ENCODE measurements at places on chromosomes 11 and 22.
A peak's percentile ranks its signal among the peaks of the same experiment; 100 is the strongest.

DNA sequence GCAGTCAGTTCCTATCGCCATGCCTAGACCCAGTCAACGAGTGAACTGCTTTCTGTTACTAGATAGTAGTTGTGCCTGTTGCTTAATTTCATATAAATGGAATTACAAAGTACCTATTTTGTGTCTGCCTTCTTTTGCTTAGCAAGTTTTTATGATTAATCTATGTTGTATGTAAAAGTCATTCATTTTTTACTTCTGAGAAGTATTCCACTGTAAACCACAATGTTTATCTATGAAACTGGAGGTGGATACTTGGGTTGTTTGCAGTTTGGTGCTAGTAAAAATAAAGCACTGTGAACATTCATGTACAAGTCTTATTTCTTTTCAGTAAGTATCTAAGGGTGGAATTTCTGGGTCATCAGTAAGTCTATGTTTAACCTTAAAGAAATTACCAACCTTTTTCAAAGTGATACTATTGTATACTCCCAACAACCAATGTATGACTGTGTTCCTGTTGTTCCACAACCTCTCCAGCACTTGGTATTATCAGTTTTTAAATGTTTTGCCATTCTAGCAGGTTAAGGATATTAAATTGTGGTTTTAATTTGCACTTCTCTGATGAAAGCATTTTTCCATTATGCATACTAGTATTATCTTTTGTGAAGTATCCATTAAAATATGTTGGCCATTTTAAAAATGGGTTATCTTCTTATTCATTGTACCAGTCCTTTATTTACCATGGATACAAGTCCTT lies 68.2 kb downstream of the DNAJC24 start:
- ATAC-seq, result no peak

- ATAC-seq, result peak; percentile 89
Measured at GRCh38 chr11:83773950-83774880, 488.0 kb upstream of the CCDC90B start.

- peak; percentile 44 for ATAC-seq
Measured at GRCh38 chr22:37741312-37741795, 44.5 kb downstream of the TRIOBP start.

DNA sequence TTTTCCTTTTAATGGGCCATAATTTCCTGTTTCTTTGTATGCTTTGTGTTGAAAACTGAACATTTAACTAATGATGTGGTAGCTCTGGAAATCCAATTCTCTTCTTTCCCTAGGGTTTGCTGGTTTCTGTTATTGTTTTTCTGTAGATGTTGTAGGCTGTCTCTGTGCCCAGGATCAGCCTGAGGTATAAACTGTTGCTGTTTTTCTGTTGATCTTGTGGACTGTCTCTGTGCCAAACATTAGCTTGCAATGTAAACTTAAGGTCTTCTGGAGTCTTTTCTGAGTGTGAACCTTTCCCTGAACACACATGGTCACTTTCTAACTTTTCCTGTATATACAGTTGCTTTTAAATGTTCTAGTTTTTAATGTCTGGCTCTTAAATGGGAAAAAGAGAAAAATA lies 5.9 kb upstream of the TSKU start:
- ATAC-seq, result no peak

- ATAC-seq, result no peak
Measured at GRCh38 chr11:27972522-27973170, 135.3 kb downstream of the KIF18A start.

DNA sequence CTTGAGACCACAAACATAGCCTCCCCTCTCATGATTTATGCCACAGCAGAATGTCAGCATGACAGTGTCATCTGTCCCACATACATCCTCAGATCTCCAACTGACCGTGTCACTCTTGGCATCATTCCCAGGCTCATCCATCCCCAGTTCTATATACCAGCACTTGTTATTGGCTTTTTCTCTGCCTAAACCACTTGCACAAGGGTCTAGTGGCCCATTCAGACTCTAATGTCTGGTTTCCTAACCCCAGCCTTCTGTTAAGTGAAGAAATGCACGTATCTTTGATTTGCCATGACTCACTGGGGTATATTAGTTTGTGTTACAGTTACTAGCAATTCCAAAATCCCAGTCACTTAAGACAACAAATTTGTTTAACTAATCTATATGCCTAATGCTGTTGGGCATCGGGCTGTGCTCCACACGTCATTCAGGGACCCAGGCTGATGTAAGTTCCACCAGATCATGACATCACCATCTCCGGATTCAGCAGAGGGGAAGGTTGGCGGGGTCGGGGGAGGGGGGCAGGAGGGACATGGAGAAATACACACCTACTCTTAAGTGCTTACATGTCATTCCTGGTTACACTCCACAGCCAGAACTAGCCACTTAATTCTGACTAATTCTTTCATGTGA lies 517.4 kb downstream of the BUD13 start:
- no peak for ATAC-seq

GRCh38 chr11:15765530-15765929 lies 590.8 kb downstream of the SOX6 start:
- no peak for ATAC-seq

DNA sequence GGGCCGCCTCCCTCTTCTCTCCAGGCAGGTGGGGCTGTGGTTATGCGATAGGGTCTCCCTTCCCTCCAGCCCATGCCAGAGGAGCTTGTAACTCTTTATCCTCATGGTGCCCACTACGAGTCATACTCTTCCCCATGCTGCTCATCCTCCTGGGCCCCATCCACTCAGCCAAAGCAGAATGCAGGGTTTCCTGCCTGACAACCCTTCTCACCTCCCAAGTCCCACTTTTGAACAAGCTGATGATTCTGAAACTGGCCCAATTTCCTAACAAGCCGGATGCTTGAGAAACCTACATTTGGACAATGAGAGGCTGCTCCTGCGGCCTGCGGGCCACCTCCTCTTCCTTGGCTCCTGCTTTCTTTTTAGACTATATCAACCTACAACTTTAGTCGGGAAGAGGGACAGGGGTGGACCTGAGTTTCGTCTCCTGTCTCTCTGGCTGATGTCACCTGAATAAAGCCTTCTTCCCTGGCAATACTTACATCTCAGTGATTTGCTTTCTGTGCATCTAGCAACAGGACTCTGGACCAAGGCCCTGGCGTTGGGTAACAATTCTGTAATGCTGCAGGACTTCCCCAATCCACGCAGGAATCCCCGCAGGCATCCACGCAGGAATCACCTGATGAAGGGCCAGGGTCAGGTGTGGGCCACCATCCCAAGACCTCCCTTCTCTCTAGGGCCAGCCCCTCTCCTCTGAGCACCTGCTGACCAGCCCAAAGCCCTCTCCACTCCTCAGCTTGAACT lies 1.5 kb upstream of the NDUFS8 start:
- no peak for ATAC-seq

DNA sequence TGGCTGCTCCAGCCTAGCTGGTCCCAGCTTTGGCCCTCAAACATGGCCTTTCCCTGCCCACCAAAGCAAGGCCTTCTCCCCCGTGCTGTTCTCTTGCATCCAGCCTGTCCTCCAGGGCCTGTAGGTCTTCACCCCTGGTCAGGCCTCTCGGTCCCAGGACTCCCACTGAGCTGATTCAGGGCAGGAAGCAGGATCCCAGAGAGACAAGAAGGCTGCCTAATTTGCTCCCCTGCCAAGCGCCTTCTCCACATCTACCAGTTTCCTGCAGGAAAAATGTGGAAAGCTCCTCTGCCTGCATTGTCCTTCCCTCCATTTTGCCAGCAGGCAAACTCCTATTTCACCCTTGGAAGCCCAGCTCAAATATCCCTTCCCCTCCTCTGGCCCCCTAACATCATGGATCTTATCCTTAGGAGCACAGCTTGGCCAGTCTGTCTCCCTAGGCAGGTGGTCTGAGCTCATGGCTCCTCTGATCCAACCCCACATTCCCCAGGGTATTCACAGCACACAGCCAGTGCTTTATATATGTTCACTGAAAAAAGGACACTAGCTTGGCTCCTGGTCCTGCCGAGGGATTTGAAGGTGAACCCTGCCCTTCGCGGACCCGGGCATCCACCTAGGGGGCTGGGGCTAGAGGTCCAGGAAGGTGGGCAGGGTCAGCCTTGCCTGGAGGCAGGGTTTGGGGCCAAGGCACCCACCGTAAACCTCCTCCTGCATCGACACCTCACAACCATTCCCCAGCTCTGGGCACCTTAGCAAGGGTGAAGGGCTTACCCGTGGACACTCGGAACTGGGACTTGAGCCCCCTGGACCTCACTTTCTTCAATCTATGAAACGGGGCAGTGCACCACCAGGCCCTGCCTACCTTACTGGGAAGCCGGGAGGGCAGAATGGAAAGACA lies 968 bp downstream of the RHBDD3 start:
- peak; percentile 19 for ATAC-seq

- ATAC-seq, result no peak
Measured at GRCh38 chr22:45006111-45006963, 3.5 kb downstream of the PHF21B start.

DNA sequence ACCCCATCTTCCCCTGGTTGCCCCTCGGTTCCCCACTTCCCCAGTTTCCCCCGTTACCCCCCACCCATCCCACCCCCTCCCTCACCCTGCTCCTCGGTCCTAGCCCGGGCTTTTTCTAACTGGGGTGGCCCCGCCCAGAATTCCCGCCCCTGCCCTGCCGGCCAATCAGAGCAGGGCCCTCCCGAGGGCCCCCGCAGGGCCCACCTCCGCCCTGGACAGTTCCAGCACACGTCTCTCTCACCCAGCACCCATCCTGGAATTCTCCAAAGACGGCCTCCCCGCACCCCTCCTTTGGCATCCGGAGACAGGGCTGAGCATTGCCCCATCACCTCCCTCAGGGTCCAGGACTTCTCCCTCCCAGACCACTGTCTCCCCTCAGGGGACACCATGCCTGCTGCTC lies at the start of gene H19:
Gene H19, minus strand, starts transcription at position 88 of the 400 bp plus-strand sequence.
- ATAC-seq, result peak; percentile 59

GRCh38 chr22:50157709-50158375 lies 12.7 kb upstream of the PANX2 start:
- ATAC-seq, result no peak

DNA sequence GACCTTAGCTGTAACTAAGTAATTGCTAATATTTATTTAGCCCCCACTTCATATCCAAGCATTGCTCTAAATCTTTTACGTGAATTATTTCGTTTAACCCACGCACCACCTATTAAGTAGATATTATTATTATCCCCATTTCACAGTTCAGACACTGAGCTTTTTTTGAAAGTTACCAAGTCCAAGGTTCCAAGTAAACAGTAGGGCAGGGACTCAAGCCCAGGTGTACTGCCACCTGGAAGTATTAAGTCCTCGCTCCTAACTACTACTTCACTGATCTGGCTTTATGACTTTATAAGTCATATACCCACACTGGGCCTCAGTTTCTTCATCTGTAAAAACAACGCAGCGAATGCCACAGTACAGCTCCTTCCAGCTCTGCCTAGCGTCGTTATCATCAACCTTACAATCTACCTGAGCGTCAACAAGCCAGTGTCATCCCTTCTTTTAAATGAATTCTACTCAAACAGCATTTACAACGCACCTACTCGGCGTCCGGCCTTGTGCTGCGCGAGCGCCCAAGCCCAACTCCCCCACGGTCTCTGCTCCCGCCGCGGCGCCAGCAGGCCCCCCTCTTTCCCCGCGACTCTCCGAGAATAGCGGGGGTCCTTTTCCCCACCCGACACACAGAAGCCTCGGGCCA lies 624 bp downstream of the TMEM41B start:
- ATAC-seq, result peak; percentile 45

DNA sequence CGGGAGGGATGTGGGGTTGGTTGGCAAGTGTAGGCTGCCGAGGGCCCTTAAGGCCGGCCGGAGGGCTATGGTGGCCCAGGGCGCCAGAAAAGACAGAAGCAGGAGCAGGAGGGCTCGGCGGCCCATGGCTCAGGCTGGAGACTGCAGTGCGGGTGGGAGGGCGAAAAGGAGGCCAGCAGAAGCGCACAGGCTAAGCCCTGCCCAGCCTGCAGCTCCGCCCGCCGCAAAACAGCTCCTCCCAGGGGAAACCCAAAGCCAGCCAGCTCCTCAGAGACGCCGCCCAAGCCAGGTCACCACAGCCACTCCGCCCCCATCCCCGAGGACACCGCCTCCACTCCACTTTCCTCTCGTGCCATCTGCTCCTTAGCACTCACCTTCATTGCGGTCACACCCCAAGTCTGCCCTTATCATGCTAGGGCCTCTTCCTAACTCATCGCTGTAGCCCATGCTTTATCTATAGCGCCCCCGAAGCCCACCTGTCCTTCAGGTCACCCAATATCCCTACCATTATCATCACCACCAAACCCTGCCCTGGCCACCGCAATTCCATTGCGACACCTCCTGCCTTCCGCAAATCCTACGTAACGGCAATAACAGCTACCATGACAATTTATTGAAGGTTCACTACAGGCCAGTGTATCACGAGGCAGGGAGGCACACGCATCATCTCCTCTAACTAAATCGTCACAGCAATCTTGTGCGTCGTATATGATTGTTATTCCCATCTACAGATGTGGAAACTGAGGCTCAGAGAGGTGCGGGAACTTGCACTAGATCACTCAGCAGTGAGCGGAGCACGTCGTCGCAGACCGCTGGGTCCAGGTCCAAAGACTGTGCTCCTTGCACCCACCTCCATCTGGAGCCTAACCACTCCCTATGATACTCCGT lies at the start of gene PRCP:
Gene PRCP, minus strand, starts transcription at position 154 of the 888 bp plus-strand sequence. Its CDS starts 28 bp downstream, at position 126.
- peak; percentile 95 for ATAC-seq

GRCh38 chr22:37298748-37299495 lies 16.6 kb downstream of the CYTH4 start:
- no peak for ATAC-seq

Data from SK-N-SH treated with all-trans-retinoic acid at 6 μM for 48 hours (cell line).